Muscle of back (tissue), 13 donors: ENCODE measurements at places on chromosomes 1 and 21.

- DNase-seq = no peak
Observed at GRCh38 chr1:91771717-91772116, 114.2 kb downstream of the TGFBR3 start.

DNA sequence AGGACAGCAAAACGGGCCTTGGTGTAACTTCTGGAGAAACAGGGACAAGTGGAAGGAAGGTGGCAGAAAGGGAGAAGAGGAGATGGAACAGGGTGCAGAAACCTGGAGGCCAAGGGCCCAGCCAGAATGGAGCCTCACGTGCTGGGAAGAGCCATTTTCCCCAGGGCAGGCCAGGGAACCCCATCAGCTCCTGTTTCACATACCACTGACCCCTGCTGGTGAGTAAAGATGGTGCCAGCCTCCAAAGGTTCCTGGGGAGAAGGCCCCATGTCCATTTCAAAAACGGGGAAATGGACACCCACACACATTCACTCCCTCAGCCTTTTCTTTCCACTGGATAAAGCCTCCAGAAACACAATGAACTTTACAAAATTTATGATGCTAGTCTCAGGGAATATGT is 57.6 kb upstream of the JUN start:
- no peak for DNase-seq

- no peak for DNase-seq
Observed at GRCh38 chr1:83083589-83084224, 915.2 kb downstream of the TTLL7 start.

GRCh38 chr1:175714350-175714749 is 29.0 kb downstream of the TNR start:
- DNase-seq = no peak

DNA sequence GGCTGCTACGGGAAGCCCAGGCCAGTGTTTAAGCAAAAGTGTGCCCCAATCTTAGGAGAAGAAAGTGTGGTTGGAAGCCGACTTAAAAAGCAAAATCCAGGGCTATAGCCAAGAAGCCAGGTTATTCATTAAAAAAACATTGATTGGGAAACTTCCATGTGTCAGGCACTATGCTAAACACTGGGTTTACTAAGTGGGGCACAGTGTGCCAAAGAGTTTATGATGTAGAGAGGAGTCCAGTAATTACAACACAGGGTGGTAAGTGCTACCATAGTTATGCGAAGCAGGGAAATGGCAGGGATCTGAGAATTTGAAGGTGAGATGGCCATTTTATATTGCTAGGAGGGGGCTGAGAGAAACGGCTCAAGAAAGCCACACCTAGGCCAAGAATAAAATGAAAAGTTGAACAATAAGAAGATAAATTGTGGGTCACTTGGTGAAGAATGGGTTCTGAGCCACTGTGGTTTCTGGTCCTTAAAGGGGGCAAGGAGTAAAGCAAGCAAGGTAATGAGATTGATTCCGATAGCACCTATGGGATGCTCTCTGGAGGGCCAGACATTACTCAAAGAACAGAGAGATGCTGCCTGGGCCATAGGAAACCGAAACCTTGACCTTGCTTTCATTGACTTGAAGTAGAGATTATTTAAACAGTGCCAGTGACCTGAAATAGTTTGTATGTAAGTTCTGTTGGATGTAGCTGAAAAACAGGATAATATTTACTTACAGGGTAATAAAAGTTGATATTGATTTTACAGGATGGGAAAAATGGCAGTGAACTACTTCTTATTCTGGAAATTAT is 177.8 kb downstream of the GIPC2 start:
- no peak for DNase-seq

DNA sequence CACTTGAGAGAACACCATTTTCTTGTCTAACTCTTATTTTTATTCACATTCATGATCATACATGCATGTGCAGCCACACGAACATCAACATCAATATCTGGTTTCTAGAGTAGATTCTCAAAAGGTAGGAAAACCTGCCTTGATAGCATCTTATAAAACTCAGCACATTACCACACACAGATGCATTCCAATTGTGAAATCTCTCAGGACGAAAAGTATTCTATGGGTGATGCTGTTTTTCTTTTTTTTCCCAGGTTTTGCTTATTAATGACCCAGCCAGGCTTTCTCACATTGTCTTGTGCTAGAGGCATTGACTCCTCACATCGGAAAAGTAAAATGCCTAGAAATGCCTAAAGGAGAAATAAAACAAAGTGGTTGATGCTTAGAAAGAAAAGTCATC is 562.8 kb downstream of the KIF26B start:
- DNase-seq = no peak

DNA sequence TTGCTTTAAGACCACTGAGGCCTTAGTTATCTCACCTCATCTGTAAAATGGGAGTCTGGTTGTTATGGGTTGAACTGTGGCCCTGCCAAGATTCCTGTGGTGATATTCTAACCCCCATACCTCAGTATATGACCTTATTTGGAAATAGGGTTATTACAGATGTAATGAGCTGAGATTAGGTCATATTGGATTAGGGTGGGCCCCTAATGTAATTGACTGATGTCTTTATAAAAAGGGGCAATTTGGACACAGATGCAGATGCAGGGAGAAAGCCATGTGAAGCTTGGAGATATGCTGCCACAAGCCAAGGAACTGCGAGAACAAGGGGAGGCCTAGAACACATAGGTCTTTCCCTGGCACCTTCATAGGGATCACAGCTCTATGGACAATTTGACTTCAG is 3.9 kb downstream of the C1orf87 start:
- DNase-seq = no peak

GRCh38 chr1:194004146-194004545 is 817.7 kb upstream of the B3GALT2 start:
- no peak for DNase-seq

GRCh38 chr1:70896224-70896623 is 151.4 kb downstream of the PTGER3 start:
- no peak for DNase-seq

DNA sequence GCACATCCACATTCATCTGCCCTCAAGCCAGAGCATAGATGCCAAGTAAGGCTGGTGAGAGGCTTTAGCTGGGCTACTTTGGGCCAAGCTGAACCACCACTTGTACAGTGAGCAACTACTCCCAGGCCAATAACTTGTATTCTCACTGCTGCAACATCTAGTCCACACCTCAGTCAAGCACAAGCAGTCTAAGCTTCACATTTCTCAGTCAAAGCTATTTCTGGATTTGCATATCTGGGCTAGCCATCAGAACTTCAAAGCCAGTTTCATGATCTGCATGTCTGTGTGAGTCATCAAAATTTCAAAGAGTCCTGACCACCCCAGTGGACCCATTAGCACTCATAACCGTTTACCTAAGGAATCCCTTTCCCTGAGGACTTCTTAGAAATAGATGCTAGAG is 77.7 kb upstream of the DIRAS3 start:
- DNase-seq = no peak

DNA sequence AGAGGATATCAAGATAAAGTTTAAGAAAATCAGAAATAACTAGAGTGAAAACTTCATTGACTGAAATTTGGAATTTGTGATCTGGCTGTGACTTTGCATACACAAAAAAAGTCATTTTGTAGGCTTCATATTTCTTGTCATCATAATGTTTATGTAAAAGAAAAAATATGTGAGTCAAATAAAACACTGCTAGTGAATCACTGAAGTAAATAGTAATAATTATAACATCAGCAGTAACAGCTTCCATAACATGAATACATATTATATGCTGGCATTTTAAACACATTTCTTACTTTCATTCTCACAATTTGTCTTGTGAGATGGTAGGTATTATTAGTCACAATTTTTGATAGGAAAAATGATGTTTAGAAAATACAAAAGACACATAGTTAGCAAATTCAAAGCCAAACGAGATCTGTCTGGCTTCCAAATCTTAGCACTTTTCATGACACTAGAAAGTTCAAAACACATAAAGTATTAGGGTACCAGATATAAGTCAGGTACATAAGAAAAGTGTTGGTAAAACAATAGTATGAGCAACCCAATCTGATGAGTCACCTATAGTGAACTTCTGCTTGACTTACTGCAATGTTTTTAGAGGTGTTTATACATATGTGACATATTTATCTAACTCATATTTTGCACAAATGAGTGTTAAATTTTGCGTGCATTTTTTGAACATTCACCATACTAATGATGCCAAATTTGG is 241.0 kb upstream of the SNX7 start:
- no peak for DNase-seq

- DNase-seq = no peak
Observed at GRCh38 chr1:197771904-197772556, 3.2 kb downstream of the DENND1B start.

- no peak for DNase-seq
Observed at GRCh38 chr1:171188388-171189266, 3.5 kb downstream of the FMO2 start.

DNA sequence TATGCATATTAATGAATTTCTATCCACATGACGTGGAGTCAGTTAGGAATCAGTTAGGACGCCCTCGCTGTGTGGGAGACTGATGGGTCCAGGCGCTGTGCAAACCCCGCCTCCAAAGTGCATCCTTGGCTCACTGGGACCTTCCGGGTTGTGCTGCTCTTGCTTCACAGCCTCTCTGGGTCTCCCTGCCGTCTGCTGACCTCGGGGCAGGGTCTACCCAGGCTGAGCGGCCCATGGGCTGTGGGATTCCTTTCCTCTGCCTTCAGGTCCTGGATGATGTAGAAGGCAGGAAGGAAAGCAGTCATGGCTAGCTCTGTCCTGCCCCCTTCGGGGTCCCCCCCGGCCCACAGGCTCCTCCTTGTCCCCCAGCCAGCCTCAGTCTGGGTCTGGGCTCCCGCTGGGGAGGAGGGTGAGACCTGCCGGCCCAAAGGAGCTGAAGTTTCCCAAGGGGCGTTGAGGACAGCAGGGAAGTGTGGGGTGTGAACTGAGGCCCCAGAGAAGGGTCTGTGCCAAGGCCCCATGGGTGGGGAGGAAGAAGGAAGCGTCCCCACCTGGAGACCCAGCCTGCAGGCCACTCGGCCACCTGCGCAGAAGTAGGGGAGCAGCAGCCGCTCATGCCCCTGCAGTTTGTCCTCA is 24.6 kb upstream of the CDK11A start:
- DNase-seq = no peak
